Mesothelial cell of epicardium (in vitro differentiated cells): ENCODE measurements at places on chromosomes 3 and 15. TPM values are rescaled to one million over a fixed set of nuclear protein-coding genes. Genes with fewer than 3 reads are reported as not detected.

DNA sequence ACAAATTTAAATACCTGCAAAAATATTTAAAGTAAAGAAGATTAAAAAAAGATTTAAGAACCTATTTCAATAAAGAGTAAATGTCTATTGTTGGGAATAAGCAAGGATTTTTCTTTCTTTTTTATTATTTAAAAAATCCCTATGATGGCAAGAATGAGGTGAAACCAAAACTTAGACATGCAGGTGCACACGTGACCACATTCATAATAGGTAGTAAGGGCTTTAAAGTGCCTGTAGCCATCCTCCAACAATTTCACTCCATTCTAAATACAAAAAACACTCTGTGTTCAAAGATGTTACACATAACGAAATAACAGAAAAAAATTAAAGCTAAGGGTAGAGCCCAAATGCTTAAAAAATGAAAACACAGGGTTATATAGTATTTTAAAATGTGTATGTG is 74.0 kb downstream of the FBN1 start:
- no peak overlapping the region for H3K4me3 ChIP-seq
- DNase-seq = no peak
- peaks cover 10% of the 10 kb centered on the region for H3K36me3 ChIP-seq
- no peak overlapping the region for H3K27ac ChIP-seq

DNA sequence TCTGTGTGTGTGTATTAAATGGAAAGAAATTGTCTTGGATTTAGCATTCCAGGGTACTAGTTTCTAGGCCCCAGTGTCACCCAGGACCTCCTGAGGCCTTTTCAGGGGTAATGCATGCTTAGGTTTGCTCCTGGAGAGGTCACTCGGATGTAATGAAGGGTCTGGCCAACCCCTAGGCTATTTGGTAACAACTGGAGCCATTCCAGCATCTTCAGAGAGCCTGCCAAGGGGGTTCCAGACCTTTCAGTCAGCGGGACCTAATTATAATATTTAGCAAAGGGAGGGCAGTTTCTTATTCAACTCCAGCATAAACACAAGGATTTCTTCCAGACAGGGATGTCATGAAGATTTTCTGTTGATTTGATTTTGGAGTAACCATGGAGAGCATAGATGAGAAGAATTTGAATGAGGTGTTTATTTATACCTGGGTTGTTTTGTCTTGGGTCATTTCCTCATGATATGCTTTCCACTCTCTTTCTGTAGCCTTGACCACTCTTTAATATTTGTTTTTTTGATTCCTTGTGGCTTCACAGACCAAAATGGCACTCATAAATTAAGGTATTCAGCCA is 17.4 kb downstream of the KAT2B start:
- no peak for DNase-seq
- H3K27ac ChIP-seq = no peak overlapping the region
- H3K4me1 ChIP-seq = peaks cover 3% of the 10 kb centered on the region
- H3K4me3 ChIP-seq = no peak overlapping the region
- H3K27me3 ChIP-seq = no peaks in the 10 kb centered on the region

The CYP1A1 gene
- total RNA-seq = 0.20 to 0.27 TPM in 2 of 3 replicates, not detected in the other

DNA sequence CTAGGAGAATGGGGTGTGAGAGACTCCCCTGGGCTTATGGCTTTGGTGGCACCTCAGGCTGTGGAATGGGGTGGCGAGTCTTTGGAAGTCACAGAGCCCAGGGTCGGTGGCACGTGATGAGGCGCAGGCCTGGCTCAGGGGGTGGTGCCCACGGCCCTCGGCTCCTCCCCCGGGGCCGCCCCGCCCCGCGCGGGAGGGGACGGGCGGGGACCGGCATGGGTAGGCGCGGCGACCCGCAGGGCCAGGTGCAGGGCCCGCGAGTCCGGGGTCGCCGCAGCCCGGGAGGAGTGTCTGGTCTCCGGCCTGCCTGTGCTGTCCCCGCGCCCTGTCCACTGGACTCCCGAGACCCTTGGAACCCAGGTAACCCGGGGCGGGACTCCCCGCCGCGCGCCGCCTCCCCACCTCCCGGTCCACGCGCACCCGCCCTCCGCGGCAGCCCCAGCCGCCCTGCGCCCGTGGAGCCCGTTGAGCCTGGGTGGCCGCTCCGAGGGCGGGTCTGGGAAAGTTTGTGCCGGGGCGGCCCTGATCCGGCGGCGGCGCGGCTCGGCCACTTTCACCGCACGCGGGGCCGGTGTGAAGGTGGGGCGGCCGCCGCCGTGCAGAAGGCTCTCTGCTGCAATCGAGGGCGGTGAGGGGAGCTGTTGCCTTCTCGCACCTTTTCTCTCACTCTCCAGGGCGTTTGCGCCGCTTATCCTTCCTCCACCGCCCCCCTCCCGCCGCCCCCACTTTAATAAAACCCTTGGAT is at the start of gene PAQR5:
Gene PAQR5 (plus strand): TSS at position 216 of the 745 bp plus-strand sequence. CDS start 61,169 bp downstream, outside the sequence.
- H3K4me1 ChIP-seq = no peaks in the 10 kb centered on the region
- H3K27ac ChIP-seq = no peak within 1 kb of the TSS
- H3K27me3 ChIP-seq = peaks cover 81% of the 10 kb centered on the region
- no peak for DNase-seq
- H3K36me3 ChIP-seq = no peaks in the 10 kb centered on the region

GRCh38 chr3:125433611-125434041 is 58.5 kb upstream of the ZNF148 start:
- no peak overlapping the region for H3K4me3 ChIP-seq
- no peak for DNase-seq
- H3K27ac ChIP-seq = no peak overlapping the region
- no peaks in the 10 kb centered on the region for H3K36me3 ChIP-seq

The GANC gene
- total RNA-seq = 39.7 to 42.7 TPM (median 42.0 TPM) in 3 replicates

DNA sequence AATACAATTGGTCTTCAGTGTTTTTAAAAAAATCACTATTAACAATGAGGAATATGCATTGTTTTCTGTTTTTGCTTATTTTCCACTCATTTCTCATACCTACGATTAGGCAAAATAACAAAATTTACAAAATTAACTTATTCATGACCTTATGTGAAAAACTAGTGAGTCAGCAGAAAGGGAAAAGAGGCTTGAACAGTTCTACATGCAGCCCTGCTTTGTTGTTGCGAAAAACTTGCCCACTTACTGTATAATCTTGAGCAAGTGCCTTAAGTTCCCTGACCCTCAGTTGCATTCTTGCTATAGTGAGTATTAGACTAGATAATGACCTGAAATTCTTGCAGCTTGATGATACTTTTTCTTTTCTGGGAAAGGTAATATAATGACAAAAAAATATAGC is 551.1 kb upstream of the BCHE start:
- H3K27me3 ChIP-seq = no peaks in the 10 kb centered on the region
- no peak overlapping the region for H3K27ac ChIP-seq
- H3K4me3 ChIP-seq = no peak overlapping the region
- H3K4me1 ChIP-seq = no peaks in the 10 kb centered on the region

DNA sequence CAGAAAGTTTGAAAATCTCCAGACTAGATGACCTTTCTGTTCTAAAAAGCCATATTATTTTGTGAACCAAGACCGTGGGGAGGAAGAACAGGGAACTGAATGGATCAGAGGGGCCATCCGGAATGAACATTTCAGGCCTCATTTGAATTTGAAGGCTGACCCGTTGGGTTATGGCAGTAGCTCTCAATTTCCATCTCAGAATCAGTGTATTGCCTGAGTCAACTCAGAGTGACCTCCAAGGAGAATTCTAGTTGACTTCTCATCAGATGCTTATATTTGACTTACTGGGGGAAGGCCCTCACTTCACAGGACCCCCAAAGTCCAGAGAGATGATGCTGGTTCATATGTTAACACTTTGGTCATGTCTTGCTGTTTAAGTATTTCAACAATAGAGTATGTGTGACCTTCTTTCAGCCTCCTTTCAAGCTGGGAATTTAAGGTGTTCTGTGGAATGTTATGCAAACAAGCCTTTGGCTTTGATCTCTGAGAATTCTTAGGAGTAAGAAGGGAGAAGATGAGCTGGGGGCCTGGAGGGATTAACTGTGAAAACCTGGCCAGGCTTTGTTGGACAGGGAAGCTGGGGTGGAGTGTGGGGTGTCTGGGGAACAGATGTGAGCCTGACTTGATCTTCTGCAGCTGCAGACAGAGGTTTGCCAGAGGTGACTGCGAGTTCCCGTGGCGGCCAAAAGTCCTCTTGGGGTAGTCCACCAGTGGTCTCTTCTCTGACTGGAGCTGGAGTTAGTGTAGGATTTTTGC is 111.2 kb upstream of the RGMA start:
- H3K4me3 ChIP-seq = no peak overlapping the region
- H3K27ac ChIP-seq = no peak overlapping the region
- no peaks in the 10 kb centered on the region for H3K36me3 ChIP-seq
- no peaks in the 10 kb centered on the region for H3K27me3 ChIP-seq

The TIMP4 gene
- total RNA-seq = 0.16 to 0.45 TPM (median 0.18 TPM) in 3 replicates

The MASP1 gene
- total RNA-seq = 1.4 to 2.4 TPM (median 1.5 TPM) in 3 replicates

DNA sequence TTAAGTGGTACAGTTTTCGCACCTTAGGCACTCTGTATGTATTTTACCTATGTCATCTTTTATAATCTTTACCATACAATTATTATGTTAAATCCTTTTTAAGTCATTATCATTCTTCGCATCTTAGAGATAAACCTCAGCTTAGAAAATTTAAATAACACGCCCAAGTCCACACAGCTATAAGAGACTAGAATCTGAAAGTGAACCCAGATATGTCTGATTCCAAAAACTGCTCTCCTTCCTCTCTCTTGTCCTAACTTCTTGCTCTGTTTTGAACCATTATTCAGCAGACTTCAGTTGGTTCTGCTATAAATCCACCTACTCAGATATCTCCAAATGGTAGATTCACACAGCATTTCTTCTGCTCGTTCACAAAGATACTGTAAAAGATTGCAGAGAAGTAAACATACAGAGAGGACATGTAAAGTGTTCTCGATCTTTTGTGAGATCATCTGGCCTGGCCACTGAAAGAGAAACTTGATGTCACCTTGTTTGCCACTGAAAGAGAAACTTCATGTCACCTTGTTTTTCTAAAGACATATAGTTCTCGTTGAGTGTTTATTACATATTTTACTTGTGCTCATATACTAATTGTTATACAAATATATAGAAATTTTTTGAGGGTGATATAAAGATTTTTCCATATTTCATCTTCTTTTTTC is 533.2 kb downstream of the GRM7 start:
- H3K36me3 ChIP-seq = no peaks in the 10 kb centered on the region
- no peak overlapping the region for H3K4me3 ChIP-seq
- H3K4me1 ChIP-seq = no peaks in the 10 kb centered on the region
- DNase-seq = no peak
- H3K27me3 ChIP-seq = no peaks in the 10 kb centered on the region

GRCh38 chr3:47017504-47018268 is 38.2 kb downstream of the NBEAL2 start:
- peaks cover 16% of the 10 kb centered on the region for H3K36me3 ChIP-seq
- H3K4me3 ChIP-seq = no peak overlapping the region
- DNase-seq = no peak
- H3K27me3 ChIP-seq = no peaks in the 10 kb centered on the region

DNA sequence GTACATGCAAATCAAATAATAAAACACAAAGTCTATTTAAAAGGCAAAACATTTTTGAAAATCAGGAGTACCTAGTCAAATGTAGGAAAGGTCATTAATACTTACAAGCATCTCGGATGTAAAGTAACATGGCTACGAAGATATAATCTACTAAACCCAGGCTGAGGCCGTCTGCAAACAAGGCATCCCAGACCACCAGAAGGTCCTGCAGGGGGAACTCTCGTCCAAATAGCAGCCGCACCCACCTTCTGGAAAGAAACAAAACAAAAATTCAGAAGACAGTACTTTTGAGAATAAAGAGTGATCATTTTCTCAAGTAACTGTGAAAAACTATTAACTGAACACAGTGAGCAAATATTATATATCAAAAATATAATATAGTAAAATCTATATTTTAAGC is 423.1 kb downstream of the PLCL2 start:
- H3K4me3 ChIP-seq = no peak overlapping the region
- no peaks in the 10 kb centered on the region for H3K4me1 ChIP-seq
- H3K36me3 ChIP-seq = no peaks in the 10 kb centered on the region
- no peaks in the 10 kb centered on the region for H3K27me3 ChIP-seq

- no peaks in the 10 kb centered on the region for H3K27me3 ChIP-seq
- no peak overlapping the region for H3K4me3 ChIP-seq
- peaks cover 2% of the 10 kb centered on the region for H3K4me1 ChIP-seq
- DNase-seq = no peak
These were observed 10.6 kb upstream of the MINDY2 start for GRCh38 chr15:58760385-58761009.

- H3K27me3 ChIP-seq = peaks cover 3% of the 10 kb centered on the region
- DNase-seq = no peak
- H3K4me1 ChIP-seq = no peaks in the 10 kb centered on the region
- H3K4me3 ChIP-seq = no peak overlapping the region
These were observed 94.3 kb upstream of the SNRPA1 start for GRCh38 chr15:101389362-101389761.

The MYO5C gene
- total RNA-seq = 19.9 to 23.1 TPM (median 23.0 TPM) in 3 replicates

- no peak overlapping the region for H3K27ac ChIP-seq
- no peak overlapping the region for H3K4me3 ChIP-seq
- H3K27me3 ChIP-seq = peaks cover 32% of the 10 kb centered on the region
- no peaks in the 10 kb centered on the region for H3K36me3 ChIP-seq
- DNase-seq = no peak
These were observed 3.7 kb downstream of the CHRNA3 start for GRCh38 chr15:78617076-78617475.

The TM4SF1 gene
- 39.2 to 52.2 TPM (median 43.5 TPM) in 3 replicates for total RNA-seq

GRCh38 chr3:187946163-187946691 is 201.0 kb upstream of the BCL6 start:
- H3K27me3 ChIP-seq = no peaks in the 10 kb centered on the region
- H3K4me1 ChIP-seq = peaks cover 6% of the 10 kb centered on the region
- H3K27ac ChIP-seq = no peak overlapping the region
- no peaks in the 10 kb centered on the region for H3K36me3 ChIP-seq
- no peak overlapping the region for H3K4me3 ChIP-seq
- DNase-seq = no peak
